ENCODE measurements at places on chromosomes 2 and 18. TPM values are rescaled to one million over a fixed set of nuclear protein-coding genes. Genes with fewer than 3 reads are reported as not detected.

DNA sequence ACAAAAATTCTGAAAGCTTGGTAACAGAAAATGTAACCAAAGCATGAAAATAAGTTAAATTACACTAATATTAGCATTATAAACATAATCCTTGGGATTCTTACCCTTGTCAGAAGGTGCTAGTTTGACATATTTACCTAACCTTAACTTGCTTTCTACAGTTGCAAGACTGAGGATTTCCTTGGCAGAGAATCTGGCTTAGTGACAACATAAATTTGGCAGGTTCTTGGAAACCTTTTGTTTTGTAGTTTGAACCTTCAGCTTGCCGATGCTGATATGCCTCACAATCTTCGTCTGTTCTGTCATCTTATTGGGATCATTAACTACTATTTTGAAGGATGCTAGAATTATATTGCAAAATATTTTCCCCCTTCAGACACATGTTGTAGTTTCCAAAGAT is 3.4 kb downstream of the XIRP2 start:
- no peak for DNase-seq

GRCh38 chr2:226358688-226359087 is 440.9 kb downstream of the IRS1 start:
- no peak for DNase-seq

DNA sequence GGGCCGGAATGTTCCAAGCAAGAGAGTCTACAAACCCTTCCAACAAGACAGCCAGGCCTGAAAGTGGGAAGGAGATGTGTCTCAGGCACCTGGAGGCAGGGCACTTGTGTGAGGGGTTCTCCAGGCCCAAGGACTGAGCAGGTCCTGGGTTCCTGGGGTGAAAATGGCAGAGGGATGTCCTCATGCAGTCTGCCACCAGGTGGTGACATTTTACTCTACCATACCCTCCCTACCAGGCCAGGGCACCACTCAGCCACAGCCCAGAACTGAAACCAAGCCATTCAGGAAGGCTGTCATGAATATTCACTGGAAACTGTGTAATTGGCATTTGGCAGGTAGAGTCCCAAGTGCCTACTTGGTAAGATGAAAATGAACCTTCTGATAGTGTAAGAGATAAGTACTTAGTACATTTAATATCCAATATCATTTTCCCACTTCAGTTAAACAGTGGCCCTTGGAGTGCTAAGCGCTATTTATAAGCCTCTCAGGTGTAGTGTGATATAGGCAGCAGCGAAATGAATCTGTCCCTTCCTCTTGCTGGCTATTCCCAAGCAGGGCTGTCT is 185.1 kb downstream of the MYO5B start:
- DNase-seq: peak; percentile 48

GRCh38 chr2:23519334-23519651 is 134.3 kb downstream of the KLHL29 start:
- no peak for DNase-seq

DNA sequence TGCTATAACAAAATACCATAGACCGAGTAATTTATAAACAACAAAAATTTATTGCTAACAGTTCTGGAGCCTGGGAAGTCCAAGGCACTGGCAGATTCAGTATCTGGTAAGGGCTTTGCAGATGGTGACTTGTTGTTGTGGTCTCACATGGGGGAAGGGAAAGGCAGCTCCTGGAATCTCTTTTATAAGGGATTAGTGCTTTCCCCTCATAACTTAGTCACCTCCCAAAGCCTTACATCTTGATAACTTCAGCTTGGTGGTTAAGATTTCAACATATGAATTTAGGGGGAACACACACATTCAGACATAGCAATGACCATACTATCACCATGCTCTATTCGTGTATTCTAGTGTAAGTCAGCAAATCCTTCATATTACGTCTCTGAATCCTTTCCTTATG is 447.6 kb upstream of the TCF4 start:
- DNase-seq: no peak

DNA sequence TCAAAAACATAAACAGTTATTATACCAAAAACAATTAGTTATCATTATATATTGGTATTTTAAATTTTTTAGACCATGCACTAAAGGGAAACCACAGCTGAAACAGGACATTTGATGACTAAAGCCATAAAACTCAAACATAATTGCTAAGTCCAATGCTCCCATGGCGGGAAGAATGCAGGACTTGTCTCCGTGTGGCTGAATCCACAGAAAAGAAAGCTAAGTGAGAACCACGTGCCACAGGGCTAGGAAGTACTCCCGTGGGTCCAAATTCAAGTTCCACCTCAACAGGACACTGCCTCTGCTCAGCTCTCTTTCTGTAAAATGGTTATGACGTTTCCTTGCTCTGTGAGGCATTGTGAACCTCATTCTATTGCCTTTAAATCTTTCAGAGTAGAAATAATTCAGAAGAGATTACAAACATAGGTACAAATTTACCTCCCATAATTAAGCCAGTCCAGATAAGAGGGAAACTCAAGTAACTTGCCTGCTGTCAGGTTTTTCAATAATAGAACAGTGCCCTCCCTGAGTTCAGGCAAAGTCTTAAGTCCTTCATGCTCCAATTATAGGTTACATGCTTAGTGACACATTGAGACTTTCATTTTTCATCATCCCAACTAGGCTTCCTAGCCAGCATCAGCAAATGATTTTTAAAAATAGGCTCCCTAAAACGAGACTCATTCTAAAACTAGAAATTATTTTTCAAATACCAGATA is 36.7 kb downstream of the FTCDNL1 start:
- DNase-seq: no peak

GRCh38 chr2:159131267-159131913 is 155.1 kb downstream of the WDSUB1 start:
- DNase-seq: no peak

- peak; percentile 100 for DNase-seq
Measured at GRCh38 chr2:29747786-29748470, 173.5 kb downstream of the ALK start.

GRCh38 chr18:46369323-46369722 is 265.1 kb downstream of the HAUS1 start:
- DNase-seq: no peak

DNA sequence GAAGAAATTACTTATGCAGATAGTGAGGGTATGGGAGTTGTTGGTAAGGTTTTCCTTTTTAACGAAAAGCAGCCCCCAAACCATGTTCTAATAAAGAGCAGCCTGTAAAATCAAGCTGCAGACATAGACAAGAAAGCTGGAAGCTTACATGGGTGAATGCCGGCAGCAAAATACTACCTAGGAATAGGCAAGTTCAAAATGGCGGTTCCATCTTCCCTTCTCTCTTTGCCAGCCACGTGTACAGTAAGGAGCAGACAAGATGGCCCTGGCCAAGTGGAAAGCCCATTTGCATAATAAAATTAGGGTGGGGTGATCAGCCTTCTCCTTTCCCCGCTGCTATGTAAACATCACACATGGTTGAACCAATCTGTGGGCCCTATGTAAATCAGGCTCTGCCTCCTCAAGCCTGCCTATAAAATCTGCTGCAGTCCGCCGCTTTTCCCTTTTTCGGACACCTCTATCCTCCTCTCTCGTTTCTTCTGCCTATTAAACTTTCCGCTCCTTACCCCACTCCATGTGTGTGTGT is 155.0 kb downstream of the ZBTB7C start:
- no peak for DNase-seq

- no peak for DNase-seq
Measured at GRCh38 chr2:648476-649424, 28.5 kb downstream of the TMEM18 start.

Gene CD8B
- not detected for total RNA-seq

GRCh38 chr2:130921164-130921476 is 84.4 kb downstream of the ARHGEF4 start:
- DNase-seq: no peak

DNA sequence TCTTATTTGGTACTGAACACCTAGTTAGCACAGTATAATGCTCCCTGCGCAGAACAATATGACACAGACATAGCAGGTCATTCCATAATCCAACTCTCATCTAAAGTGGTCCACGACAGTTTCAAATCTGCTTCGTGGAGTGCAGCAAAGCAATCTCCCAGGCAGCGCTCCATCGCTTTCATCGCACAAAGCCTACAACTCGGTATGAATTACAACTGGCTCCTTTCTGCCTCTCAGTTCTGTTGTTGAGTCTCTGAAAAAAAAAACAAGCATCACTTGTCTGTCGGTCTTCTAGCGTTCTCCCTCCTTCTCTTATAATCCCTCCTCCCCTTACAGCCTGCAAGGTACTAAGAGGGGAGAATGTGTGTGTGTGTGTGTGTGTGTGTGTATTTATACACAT is 123.5 kb downstream of the FIGN start:
- no peak for DNase-seq

- no peak for DNase-seq
Measured at GRCh38 chr2:158004126-158004764, 97.4 kb upstream of the UPP2 start.

GRCh38 chr2:212841460-212841859 is 302.9 kb upstream of the ERBB4 start:
- no peak for DNase-seq

GRCh38 chr2:236684504-236685256 is 115.1 kb downstream of the ACKR3 start:
- DNase-seq: no peak

- no peak for DNase-seq
Measured at GRCh38 chr18:1784113-1784512, 787.2 kb downstream of the METTL4 start.

Gene MZT2A
- total RNA-seq: 207 TPM

DNA sequence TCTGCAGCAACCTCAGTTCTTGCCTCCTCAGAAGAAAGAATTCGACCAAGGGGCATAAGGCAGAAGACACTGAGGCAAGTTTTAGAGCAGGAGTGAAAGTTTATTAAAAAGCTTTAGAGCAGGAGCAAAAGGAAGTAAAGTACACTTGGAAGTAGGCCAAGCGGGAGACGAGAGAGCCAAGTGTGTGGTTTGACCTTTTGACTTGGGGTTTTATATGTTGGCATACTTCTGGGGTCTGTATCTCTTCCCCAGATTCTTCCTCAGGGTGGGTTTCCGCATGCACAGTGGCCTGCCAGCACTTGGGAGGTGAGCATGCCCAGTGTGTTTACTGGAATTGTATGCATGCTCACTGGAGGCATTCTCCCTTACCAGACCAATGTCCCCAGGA is 59.3 kb upstream of the ANKRD44 start:
- no peak for DNase-seq

DNA sequence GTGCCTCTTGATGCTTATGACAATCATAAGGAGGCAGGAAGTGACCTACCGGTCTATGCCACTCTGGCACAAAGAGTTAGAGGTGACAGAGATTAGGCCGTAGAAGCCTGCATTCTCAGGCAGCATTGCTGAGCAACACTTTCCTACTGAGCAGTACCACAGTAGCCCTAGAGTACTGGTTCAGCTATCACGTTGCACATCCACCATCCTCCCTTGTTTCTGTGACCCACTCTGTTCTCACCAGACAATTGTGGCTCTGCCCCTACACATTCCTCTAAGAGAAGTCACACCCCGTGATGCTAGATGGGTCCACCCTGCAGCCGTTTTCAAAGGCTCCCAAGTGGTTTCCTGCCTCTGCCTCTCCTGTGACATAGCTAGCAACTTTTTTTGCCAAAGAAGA is 22.6 kb upstream of the SUCLG1 start:
- peak; percentile 39 for DNase-seq

Gene RBMS1
- 34.1 TPM for total RNA-seq

DNA sequence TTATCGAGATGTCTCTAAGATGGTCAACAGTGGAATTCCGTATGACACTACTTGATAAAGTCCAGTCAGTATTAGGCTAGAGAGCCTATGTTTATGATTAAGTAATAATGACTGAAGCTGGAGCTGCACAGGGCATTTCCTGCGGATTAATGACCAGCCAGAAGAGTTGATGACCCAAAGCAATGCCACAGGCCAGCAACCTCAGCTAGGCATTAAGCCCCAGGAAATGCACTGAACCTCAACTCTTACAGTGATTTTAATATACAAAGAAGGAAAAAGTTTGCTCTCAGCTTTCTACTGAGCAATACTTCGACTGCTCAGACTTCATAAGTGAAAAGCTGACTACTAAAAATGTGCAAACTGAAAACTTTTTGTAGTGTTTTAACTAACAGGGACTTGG is 3.9 kb downstream of the KCTD1 start:
- DNase-seq: no peak

Gene KYNU
- total RNA-seq: 31.4 TPM

Gene MYL12A
- total RNA-seq: 937 TPM

GRCh38 chr2:24766609-24767008 is 26.6 kb downstream of the PTRHD1 start:
- no peak for DNase-seq

DNA sequence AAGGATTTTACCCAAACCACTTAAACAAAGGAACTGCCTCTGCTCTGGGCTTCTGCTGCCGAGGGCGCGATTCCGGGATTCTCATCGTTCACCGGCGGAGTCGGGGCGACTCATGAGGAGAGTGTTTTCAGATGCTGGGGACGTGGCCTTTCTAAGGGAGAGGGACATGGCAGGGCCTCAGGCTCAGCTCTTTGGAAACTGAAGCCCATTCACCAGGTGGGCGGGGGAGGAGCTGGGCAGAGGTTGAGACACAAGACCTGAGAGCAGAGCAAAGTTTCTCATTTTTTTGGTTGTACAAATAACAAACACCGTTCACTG is 29.8 kb downstream of the NFATC1 start:
- no peak for DNase-seq

- peak; percentile 7 for DNase-seq
Measured at GRCh38 chr2:144274131-144274530, 245.8 kb downstream of the ZEB2 start.

Gene DAPL1
- not detected for total RNA-seq

DNA sequence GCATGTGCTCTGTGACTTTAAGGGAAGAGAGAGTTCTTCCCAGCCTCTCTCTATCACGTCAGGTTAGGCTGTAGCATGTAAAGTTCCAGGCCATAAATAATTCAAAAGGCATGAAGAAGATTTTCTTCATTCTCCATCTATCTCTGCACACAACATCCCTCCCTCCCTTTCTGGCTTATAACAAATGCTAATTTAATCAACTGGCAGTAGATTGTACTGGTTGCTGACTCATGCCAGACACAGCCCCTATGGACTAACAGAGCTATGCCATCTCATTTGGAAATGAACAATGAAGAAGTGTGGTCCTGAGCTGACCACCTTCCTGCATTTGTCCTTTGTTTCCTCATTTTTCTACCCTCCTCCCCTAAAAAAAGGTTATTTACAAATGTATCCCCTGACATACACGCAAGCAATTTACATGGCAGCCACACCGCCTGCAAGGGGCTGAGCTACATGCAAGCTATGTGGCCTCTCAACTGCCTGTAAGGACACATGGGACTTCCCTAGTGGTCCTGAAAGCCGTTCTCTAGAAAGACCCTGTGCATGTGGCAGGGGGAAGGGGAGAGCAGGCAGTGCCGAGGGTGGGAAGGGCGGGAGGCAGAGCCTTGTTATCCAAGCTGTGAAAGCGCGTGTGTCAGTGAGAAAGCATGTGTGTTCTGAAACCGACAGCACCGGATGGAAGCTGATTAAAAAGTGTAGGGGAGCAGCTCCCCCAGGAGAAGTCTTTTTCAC is 90.9 kb upstream of the KLF7 start:
- no peak for DNase-seq

Gene GAD1
- total RNA-seq: 1.3 TPM

- no peak for DNase-seq
Measured at GRCh38 chr2:205438241-205438640, 244.1 kb upstream of the NRP2 start.
